ENCODE measurements at places on chromosomes 2 and 18.

GRCh38 chr2:19745318-19746136 is 156.3 kb downstream of the TTC32 start:
- no peak for DNase-seq

DNA sequence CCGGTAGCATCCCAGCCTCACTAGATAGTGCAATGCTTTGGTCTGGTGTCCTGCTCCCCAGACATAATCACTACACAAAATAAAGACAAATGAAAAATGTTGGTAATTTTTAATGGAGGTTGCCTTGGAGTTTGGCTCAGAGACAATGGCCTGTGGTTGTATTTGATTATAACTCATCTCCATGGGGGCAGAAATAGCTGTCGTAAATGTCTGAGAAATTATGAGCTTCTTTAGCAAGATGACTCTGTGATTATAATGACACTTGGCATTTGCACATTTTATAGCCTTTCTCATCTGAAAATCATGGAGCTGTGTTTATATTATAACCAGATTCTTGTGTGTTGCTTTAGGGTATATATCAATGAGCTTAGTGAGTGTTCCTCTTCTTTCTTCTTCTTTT is 1779.7 kb upstream of the CELF4 start:
- no peak for DNase-seq

DNA sequence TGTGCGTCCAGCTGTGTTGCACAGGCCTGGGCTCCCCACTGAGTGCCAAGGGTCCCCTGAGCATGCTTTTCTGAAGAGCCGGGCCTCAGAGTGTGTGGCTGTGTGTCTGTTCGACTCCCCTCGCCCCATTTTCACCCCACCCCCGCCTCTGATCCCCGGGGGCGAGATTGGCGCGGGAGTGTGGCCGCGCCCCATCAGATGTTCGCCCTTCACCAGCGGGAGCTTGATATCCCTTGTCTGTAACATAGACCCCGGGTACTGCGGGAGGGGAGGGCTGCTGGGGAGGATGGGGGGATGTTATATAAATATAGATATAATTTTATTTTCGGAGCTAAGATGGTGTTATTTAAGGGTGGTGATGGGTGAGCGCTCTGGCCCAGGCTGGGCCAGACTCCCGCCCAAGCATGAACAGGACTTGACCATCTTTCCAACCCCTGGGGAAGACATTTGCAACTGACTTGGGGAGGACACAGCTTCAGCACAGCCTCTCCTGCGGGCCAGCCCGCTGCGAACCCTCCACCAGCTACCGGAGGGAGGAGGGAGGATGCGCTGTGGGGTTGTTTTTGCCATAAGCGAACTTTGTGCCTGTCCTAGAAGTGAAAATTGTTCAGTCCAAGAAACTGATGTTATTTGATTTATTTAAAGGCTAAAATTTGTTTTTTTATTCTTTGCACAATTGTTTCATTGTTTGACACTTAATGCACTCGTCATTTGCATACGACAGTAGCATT is 1.5 kb downstream of the RHOB start:
- no peak for DNase-seq

- DNase-seq, result no peak
These were observed 41.2 kb downstream of the RPL37A start for GRCh38 chr2:216539791-216540241.

DNA sequence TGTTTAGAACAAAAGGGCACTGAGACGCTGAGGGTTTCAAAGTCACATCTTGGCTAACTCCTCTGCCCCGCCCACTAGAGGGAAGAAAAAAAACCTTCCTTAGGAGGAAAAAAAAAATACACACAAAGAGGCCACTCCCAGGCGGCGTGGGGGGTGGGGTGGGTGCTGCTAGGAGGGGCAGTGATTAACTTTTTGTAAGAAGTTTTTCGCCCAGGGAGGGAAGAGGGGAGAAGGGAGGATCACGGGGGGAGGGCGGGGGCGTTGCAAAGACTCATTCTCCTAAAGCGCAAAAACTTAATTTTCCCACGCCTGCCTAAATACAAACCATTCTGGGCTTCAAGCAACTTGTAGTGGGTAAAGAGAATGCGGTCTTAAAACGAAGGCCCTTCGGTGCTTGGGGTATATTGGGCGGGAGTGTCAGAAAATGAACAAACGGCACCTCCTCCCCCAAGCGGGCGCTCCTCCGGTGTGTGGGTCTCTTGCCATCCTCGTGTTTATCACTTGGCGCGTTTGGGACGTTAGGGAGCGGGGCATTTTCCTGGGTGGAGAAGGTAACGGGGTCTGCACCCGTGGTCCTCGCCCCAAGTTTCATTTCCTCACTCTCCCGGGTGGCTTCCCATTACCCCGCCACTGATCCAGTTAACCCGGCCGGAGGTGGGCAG is 1.7 kb downstream of the CXCR4 start:
- peak; percentile 80 for DNase-seq

DNA sequence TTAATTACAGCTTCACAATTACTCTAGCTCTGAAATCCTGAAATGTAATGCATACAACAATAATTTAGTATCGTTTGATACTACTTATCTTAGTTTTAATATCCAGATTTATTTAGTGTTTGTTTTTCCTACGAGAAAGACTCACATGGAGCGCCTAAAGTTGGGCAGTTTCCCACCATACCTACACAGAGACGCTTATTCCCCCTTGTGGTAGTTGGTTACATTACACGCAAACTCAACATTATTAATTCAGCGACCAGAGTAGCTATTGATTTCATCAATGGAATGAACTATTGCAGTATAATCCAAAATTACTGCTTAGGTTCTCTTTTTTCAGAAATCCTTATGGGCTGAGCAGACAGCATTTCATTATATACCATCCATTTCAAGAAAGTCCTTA is 164.0 kb upstream of the REG3G start:
- DNase-seq, result no peak

DNA sequence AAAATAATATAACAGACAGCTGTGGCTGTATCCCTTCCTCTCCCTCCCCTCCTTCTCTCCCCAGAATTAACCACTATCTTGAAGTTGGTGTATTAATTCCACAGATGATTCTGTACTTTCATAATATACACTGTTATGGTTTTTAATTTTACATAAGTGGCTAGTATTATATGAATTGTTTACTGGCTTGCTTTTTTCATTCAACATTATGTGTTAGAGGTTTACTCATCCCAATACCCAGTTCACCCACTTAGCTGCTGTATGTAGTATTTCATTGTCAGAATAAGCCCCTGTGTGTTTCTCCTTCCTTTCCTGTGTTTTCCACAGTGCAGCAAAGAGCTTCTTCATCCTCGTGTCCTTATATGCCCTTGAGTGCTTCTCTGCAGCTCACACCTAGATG is 75.6 kb upstream of the B3GNT7 start:
- DNase-seq, result no peak

DNA sequence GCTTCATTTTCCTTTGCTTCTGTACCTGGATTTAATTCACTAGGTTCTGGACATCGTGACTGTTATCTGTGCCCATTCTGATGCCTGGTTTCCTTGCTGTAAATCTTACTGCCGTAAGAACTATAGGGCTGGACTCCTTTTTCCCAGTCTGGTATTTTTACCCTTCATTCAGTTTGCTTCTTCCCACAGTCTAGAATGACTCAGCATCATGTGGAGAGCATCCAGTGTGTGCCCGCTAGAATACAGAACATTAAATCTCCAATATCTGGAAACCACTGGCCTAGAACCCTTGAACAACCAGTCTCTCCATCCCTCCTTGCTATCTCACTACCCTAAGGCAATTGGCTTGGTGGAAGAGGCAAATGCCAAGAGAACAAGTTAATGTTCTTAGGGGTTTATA is 1075.4 kb upstream of the ZEB2 start:
- DNase-seq, result no peak

DNA sequence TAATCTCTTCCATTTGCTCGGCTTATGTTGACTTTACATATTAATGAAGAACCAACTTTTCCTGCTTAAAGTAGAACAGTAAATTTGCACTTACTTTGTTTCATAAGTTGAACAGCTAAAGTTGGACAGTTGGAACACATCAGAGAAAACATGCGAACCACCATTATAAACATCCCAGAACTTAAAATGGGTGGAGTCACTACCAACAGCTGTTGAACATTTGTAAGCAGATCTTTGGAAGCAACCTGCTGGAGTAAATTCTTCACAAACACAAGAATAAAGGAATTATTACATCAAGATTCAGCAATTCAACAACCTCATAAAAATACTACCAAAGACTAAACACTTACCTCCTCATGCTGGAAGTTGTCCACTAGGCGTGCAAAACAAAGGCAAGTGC is 96.4 kb upstream of the DNER start:
- no peak for DNase-seq

DNA sequence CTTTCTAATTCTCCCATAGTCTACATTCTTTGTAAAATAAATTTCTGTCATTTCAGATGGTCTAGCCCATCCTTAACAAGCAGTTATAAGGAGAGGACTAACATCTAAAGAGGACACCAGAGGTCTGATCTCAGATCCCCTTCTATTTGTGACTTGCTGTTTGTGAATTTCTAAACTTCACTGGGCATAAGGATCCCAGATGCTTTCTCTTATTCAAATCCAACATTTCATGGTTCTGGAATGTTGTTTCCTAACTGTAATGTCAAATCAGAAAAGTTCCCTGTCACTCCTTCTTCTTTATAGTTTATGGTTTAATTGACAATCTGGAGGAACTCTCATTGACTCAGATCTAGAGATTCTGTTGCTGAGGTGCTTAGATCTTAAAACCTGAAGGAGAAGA is 430.2 kb downstream of the MEIS1 start:
- DNase-seq, result no peak

- DNase-seq, result no peak
These were observed 41.3 kb upstream of the MARCHF7 start for GRCh38 chr2:159671047-159671446.

- no peak for DNase-seq
These were observed 639.9 kb downstream of the DCC start for GRCh38 chr18:52979892-52980291.

DNA sequence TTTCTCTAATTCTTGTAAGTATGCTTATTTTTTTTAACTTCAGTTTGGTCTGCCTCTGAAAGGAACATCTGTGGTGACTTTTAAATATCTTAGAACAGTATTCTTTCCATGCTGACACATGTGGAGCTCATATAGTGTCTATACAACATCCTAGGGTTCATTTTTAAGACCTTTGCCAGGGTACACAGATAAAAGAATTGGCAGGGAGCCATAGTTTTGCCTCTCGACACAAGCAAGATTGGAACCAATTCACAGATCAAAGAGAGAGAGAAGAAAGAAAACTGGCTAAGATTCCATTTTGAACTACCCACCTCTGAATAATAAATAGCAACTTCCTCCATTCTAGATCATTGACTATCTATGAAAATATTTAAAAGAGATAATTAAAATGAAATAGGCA is 142.7 kb upstream of the ST6GAL2 start:
- DNase-seq, result no peak

- DNase-seq, result no peak
These were observed 11.1 kb upstream of the DCTN1 start for GRCh38 chr2:74391209-74391579.

GRCh38 chr2:197889041-197889440 is 84.6 kb downstream of the PLCL1 start:
- DNase-seq, result no peak

GRCh38 chr2:201470821-201471731 is 19.5 kb downstream of the STRADB start:
- no peak for DNase-seq

DNA sequence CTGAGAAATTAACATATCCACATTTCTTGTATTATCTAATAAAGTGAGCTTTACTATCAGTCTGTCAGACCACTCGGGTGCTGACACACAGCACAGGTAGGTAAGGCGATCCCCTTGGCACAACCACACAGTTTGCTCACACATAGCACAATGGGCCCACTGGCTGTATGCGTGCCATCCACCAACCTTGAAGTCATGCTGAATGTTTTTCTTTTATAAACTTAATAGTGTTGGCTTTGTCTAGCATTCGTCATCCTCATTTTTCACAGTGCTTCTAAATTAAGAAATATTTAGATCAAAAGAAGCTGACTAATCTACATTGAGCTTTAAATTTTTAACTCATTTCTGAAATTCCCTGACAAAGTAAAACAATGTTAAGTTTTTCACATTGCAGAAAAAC is 50.0 kb upstream of the PAPOLG start:
- no peak for DNase-seq

DNA sequence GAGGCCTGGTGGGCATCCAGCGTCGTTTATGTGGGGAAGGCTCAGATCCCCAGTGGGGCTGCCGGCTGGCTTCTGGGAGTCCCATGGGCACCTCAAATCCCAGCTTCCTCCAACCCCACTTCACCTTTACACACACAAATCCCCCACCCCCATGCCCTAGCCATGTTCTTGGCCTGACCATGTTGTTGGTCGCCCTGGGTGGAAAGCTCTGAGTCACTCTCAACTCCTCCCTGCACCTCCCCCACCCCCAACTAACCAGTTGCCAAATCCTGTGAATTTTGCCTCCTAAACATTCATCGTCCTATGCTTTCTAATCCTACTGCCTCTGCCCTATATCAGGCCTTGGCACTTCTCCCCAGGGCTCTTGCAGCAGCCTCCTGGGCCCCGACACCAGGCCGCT is 6.4 kb downstream of the TNS1 start:
- DNase-seq, result no peak

DNA sequence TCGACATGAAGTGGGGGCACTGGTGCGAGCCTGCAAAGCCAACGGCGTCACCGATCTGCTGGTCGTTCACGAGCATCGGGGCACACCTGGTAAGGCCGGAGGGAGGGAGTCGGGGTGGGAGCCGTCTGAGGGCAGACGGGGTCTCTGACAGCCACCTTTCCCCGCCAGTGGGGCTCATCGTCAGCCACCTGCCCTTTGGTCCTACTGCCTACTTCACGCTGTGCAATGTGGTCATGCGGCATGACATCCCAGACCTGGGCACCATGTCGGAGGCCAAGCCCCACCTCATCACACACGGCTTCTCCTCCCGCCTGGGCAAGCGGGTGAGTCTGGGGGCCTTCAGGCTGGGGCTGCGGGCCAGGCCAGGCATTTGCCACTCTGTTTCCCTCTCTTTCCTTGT is 2.9 kb downstream of the IMP4 start:
- no peak for DNase-seq

DNA sequence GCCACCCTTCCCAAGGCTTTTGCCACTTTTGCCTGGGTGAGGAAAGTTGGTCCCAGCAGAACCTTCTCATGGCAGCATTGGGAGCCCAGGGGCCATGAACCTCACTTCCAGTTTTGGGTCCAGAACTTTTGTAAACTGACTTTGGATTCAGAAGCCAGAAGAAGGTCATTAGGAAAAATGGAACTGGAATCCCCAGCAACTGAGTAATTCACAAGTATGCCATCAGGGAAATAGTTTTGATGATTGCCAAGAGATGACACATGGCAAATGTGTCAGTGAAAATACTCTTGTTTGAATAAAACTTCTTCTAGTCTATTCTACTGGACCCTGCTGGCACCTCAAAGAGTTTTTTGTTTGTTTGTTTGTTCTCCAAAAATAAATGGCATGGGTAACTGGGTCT is 203.7 kb downstream of the SETBP1 start:
- no peak for DNase-seq

Measured in stimulated activated CD8-positive, alpha-beta memory T cell treated with anti-CD3 and anti-CD28 coated beads, Interleukin-4, amount 100 ng/mL, for 48 hours (primary cell).